ENCODE measurements at places on chromosomes 12 and 14.

DNA sequence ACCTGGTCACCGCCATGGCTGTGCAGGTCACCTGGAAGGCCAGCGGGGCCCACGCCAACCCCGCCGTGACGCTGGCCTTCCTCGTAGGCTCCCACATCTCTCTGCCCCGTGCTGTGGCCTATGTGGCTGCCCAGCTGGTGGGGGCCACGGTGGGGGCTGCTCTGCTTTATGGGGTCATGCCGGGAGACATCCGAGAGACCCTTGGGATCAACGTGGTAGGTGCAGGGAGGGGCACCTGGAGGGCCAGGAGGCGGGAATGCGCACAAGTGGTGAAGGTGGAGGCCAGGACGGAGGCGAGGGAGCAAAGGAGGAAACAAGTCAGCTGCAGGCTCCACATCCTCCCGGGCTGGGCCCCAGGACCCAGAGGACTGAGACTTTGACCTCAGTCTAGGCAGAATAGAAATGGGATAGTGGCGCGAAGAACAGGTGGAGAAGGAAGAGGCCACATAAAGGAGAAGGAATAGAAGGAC, 649 bp downstream of the AQP6 start:
- DNase-seq, result no peak

GRCh38 chr14:60323199-60323896, 74.3 kb downstream of the PPM1A start:
- no peak for DNase-seq

- no peak for DNase-seq
Observed at GRCh38 chr14:95204705-95205104, 47.4 kb upstream of the DICER1 start.

GRCh38 chr12:57430112-57430930, 522 bp downstream of the R3HDM2 start:
- peak; percentile 60 for DNase-seq

DNA sequence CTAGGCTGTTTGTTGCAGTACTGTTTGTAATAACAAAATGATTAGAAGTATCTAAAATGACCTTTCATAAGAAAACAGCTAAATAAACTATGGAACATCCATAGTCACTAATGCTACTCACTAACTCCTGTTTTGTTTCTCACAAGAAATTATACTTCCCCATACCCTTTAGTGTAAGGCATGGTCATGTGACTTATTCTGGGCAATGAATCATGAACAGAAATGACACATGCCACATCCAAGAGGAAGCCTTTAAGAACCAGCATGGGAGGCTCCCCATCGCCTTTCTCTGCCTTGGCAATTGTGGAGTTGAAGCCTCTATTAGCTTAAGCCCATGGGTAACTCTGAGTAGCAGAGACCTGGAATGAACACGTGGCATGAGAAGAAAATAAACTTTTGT, 49.3 kb downstream of the KSR2 start:
- DNase-seq, result no peak

DNA sequence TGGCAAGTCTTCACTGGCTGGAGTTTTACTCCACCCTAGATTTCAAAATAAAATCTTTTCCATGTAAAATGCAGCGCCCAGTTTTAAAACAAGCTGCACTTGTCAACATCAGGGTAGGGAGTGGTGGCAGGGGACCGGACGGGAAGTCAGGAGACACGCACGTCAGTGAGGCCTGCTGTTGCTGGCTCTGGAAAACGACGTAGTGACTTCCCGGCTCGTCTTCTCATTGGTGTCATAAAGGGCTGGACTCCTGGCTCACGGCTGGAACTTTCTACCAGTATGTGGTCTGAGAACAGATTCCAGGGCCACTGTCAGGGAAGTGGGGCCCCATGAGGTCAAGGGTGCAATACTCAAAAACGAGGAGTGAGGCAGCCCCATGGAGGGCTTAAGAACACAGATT, 64.2 kb upstream of the FOXN3 start:
- DNase-seq, result no peak

- DNase-seq, result no peak
Observed at GRCh38 chr14:87282266-87282665, 710.7 kb downstream of the GALC start.

Measured in HT-29 (cell line).